ENCODE measurements at places on chromosomes 16 and 17.

GRCh38 chr17:35775039-35775438 is 14.4 kb downstream of the C17orf50 start:
- no peak for DNase-seq

GRCh38 chr17:31442276-31442675 is 50.8 kb downstream of the RAB11FIP4 start:
- DNase-seq, result no peak

- peak; percentile 52 for DNase-seq
Observed at GRCh38 chr17:80034791-80035686, 633 bp downstream of the TBC1D16 start.

- DNase-seq, result no peak
Observed at GRCh38 chr17:55275894-55276804, 11.4 kb downstream of the HLF start.

GRCh38 chr17:2962729-2963128 is 100.7 kb downstream of the OR1D5 start:
- DNase-seq, result no peak

GRCh38 chr17:4635823-4636375 is 5.6 kb downstream of the ALOX15 start:
- DNase-seq, result peak; percentile 67

DNA sequence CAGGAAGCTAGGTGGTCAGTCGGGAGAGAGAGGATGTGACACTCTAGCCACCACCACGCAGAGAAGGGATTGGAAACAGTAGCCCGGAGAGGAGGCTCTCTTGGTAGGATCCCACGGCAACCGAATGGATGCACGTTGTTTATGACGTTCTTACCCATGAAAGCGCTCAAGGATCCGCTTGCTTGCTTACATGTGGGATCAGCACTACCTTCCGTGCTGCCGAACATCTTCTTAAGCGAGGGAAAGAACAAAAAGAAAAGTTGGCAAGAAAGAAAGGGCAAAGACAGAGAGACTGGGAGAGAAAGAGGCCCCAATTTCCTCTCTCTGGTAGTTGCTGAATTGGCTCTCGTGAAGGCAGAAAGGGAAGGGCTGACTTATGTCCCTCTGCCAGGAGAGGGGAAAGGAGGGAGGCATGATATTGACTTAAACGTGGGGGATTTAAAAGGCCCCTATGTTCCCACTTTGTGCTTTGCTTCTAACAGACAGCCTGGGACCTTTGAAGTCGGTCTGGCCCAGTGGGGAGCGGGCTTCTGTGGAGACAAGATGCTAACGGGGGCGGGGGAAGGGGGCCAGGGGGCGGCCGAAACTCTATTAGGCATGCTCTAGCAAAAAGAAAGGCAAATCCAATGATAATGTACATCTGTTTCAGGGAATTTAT is 35.4 kb downstream of the SNX20 start:
- DNase-seq, result no peak

DNA sequence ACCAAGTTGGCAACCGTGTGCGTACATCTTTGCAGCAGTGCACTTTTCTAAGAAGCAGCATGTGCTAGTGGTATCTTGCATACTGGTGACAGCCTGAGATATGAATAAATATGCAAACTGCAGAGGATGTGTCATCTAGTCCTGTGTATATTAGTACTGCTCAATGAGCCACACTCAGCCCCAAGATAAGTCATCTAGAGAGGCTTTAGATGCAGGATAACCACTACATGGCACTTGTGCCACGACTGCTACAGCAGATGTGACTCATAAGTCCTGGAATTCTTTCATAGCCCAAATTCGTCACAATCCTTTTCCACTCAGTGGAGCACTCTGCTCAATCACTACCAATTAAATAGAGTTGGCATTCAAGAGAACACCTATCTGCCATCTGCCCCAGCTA is 171.5 kb downstream of the AXIN2 start:
- no peak for DNase-seq

GRCh38 chr16:23966597-23967394 is 131.0 kb downstream of the PRKCB start:
- DNase-seq, result no peak

DNA sequence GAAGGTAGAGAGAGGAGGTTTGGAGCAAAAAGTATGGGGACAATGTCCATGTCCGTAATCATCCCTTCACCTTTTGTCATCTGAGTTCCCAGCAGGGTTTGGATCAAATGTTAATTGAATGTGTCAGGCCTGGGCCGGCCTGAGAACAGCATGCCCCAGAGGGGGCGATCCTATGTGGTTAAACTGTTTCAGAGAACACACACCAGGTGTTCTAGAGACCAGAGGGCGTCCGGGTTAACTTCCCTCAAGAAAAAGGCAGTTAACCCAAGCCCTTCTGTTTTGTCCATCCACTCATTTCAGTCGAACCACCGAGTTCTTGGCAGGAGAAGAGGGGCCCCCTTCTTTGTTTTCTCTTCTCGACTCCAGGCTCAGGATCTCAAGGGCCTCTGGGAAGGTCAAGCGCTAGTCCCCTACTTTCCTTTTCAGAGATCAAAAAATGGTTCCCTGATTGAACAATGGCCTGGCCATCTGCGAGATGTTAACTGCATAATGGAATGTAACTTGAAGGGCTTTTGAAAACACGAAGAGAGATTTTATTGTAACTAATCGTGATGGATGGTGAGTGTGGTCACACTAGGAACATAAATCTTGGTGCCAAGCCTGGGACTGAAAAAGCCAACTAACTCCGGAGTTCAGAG is 142.5 kb downstream of the IRX3 start:
- DNase-seq, result no peak

DNA sequence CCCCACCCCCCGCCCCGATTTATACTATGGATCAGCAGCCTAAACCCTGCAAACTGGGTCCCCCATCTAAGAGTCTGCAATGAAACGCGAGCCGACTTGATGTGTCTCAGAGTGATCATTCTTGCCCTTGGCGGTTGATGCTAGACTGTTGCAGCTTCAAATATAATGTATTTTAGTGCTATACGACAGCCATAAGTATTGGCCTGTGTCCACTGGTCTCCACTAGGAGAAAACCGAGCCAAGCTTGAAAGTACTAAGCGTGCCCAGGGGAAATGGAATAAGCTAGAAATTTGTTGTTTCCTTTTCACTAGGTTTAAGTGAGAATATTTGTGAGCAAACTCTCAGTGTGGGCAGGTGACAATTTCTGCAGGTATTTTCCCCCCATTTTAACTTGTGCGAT is 711.2 kb downstream of the MAF start:
- no peak for DNase-seq

GRCh38 chr16:56370875-56371659 is 54.3 kb downstream of the AMFR start:
- DNase-seq, result no peak

DNA sequence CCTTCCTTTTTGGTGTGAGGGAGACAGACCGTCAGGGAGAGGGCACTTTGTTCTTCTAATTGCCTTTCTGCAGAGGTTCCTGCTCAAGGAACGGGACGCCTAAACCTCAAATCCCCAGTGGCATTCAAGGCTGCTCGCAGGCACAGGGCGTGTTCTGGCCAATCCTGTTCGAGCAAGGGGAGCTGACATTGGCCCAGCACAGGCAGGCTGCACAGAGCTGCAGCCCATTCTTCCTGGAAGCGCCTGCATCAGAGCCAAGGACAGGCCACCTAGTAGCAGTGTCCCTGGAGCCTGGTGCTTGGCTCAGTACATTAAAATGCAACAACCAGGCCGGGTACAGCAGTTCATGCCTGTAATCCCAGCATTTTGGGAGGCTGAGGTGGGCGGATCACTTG is 72.2 kb upstream of the CREBBP start:
- DNase-seq, result no peak

- DNase-seq, result no peak
Observed at GRCh38 chr17:29124925-29125273, 55.3 kb downstream of the MYO18A start.

- no peak for DNase-seq
Observed at GRCh38 chr16:76956394-76956793, 234.6 kb upstream of the MON1B start.

GRCh38 chr16:54931120-54932014 is 702 bp downstream of the IRX5 start:
- peak; percentile 12 for DNase-seq

DNA sequence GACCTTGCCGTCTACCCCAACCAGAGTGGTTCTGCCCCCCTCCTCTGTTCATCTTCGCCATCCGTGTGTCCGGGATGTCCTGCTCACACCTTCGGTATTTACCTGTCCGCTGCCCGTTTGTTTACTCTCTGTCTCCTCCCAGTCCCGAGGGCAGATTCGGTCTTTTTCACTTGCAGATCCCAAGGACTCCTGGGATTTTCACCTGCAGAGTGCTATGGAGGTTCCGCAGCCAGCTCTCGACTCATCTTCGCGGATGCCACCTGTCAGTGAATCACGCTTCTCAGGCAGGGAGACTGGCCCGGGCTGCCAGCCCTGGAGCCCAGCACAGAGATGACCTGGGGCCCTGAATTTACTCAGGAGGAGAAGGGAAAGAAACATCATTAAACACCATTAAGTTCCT is 8.1 kb downstream of the CRISPLD2 start:
- DNase-seq, result no peak

- DNase-seq, result no peak
Observed at GRCh38 chr17:55434721-55435120, 13.1 kb upstream of the MMD start.

- no peak for DNase-seq
Observed at GRCh38 chr16:54936979-54937670, 6.5 kb downstream of the IRX5 start.

GRCh38 chr16:4677390-4677789 is 16.0 kb upstream of the NUDT16L1 start:
- no peak for DNase-seq

DNA sequence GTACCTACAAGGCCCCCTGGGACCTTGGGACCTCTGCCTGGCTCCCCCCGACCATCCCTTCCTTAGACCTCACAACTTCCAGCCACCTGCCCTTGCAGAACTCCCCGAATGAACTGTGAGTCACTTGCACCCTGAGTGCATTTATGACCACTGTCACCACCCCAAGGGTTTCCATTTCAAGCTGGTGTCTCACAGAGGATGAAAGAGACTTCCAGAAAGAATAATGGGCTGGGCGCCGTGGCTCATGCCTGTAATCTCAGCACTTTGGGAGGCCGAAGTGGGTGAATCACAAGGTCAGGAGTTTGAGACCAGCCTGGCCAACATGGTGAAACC is 124.5 kb upstream of the CIBAR2 start:
- no peak for DNase-seq

- DNase-seq, result no peak
Observed at GRCh38 chr17:40317345-40317873, 8.4 kb downstream of the RARA start.

DNA sequence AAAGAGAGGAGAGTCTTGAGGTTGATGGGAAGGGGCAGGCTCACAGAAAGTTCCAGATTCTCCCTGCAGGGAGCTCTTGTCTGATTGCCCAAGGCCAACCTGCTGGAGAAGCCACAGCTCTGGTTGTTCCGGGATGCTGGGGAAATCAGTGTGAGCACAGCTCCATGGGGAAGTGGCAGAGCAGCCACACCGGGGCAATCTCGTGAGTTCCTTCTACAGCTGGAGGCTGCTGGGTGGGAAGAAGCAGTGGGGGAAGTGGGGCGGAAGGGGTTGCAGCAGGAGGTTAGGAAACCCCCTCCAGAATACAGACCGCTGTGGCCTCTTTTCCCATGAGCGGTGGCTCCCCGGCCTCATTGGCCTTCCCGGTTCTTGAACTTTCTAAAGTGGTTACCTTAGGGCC is 34.0 kb downstream of the KIAA0513 start:
- peak; percentile 89 for DNase-seq

DNA sequence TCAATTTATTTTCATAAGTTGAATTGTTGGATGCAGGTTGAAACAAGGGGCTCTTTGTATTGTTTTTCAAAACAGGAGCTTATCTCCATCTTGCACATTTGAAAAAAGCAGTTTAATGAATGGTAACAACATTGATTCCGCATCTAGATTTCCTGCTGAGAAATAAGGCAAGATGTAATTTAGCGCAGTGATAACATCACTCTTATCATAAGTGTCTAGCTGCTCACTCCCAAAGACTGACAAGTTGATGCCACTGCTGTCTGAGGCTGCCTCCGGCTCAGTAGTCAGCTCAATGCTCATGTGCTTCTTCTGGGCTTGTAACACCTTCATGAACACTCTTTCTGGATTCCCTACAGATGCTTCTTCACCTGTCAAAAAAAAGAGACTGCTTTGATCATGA is 92.4 kb downstream of the KPNA2 start:
- no peak for DNase-seq

DNA sequence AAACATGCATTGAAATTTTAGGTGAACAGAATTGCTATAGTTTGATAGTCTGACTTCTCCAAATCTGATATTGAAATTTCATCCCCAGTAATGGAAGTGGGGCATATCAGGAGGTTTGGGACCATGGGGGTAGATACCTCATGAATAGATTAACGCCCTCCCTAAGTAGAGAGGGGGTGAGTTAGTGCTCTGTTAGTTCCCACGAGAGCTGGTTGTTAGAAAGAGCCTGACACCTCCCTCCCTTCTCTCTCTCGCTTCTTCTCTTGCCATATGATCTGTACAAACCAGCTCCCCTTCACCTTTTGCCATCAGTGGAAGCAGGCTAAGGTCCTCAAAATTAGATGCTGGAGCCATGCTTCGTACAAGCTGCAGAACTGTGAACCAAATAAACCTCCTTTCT is 78.8 kb downstream of the BRIP1 start:
- no peak for DNase-seq

GRCh38 chr17:56661906-56662305 is 68.4 kb downstream of the NOG start:
- DNase-seq, result no peak

GRCh38 chr16:61233713-61234112 is 802.5 kb downstream of the CDH8 start:
- DNase-seq, result no peak

GRCh38 chr17:81043725-81044427 is 8.9 kb downstream of the BAIAP2 start:
- DNase-seq, result no peak

DNA sequence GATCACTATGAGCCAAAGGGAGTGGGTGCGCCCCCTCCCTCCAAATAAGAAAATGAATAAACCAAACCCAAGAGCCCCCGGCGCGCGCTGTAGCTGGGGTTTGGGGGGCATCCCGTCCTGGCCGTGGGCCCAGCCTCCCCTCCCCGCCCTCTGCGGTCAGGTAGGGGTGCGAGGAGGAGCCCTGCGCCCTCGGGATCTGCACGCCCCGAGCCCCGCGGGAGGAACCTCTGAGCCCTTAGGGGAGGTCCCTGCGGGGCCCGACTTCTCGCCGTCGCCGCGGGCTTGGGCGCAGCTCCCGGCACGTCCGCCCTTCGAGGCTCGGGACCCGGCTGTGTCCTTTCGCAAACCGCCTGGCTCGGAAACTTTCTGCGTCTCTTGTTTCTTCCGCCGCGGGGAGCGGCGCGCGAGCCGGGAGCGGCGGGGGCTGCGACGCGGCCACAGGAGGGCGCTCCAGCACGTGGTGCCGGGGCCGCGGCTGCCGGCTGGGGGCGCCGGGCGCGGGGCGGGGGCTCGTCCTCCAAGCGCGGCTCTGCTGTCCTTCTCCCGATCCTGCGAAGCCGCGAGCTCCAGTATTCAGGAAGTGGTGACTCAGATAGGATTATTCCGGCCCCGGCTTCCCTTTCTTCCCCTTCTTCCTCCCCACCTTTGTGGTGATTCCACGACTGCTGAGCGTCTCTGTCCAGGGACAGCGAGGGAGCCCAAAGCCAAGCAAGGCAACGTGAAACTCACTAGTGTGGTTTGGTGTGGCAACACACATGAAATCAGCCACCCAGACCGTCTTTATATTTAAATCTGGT is 1.6 kb downstream of the PITPNC1 start:
- DNase-seq, result peak; percentile 50

Measured in inflammatory macrophage treated with lipopolysaccharide for 1 hour (primary cell).